ENCODE measurements at places on chromosomes 12 and 14.

DNA sequence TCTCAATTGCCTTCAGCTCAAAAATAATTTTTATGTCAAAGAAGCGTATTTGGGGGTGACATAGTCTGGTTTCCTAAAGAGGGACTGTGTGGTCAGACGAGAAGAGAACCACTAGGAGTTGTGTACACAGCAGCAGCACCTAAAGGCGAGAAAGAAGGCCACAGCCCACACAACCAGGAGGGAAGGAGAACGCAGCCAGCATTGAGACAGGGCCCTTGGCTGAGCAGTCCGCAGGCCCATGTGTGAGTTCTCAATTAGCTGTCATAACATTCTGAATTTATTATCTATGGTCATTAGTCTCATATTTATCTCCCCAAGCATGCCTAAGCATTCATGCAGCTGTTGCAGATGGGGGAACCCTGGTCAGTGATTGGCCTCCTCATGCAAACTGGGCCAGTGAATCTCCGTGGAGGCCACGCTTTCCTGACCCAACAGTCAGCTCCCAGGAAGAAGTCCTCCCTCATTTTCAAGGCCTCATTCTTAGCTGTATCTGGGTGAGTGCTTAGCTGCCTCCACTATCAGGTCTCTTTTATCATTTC lies 81.2 kb upstream of the ATF7IP start:
- DNase-seq = no peak

- no peak for DNase-seq
Observed at GRCh38 chr12:26282339-26282940, 87.1 kb downstream of the SSPN start.

DNA sequence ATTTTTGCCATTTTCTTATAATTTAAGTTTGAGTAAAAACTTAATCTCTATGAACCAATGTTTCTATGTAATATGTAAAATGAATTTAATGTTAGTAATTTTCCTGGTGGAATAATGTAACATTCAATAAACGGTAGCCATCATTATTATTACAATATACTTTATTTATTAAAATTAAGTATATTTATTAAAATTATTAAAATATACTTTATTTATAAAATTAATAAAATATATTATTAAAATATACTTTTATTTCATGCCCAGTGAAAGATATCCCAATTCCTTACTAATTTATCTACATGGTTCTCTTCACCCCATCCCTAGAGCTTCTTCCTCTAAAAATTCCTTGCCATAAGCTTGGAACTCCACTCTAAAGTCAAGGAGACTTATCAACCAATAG lies 2.5 kb downstream of the CAPS2 start:
- DNase-seq = no peak

DNA sequence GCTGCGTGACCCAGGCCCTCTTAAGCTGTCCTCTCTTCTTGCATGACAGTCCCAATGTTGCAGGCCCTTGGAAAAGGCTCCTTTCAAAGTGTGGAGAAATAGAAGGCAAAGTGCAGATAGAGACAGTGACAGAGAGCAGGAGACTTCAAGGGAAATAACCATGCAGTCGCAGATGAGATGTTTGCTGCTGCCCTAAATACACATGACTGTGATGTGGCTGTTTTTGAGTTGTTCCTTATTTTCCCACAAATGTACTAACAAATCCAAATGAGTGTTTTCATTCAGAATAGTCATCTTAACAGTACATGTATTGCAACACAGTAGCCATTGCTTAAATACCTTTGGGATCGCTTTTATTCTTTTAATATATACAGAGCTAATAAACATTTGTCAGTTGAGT lies 101.6 kb downstream of the SLC15A5 start:
- no peak for DNase-seq

DNA sequence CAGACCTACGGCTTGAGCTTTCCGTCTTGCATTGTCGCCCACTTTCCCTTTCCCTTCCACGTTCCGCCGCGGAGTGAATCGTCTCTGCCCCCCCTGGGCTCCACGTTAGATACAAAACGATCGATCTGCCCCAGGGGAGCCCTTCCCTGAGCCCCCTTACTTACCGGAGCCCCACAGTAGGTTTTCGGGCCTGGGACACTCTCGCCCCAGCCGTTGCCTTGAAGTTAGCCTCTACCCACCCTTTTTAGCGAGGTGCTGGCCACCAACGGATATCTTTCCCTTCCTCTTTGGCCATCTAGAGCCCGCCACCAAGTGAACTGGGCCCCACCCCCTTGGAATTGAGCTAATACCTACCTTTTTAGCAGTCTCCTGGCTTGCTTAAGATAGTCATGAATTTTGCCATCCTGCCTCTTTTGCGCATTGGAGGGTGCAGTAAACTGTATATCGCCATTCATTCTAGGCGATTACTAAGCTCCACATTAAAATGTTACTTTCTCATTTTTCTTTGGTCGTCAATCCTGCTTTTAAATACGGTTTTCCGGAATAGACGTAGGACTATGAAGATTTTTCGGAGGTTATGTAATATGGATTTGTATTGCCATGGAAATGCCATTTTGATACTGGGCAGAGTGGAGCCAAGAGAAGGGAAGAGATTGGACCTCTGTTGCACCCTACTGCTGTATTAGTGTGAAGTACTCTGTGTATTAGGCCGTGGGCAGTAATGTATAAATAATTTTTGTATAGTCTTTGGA lies 764 bp downstream of the RBM25 start:
- peak; percentile 39 for DNase-seq

- DNase-seq = no peak
Observed at GRCh38 chr12:91620992-91621391, 438.4 kb upstream of the DCN start.

DNA sequence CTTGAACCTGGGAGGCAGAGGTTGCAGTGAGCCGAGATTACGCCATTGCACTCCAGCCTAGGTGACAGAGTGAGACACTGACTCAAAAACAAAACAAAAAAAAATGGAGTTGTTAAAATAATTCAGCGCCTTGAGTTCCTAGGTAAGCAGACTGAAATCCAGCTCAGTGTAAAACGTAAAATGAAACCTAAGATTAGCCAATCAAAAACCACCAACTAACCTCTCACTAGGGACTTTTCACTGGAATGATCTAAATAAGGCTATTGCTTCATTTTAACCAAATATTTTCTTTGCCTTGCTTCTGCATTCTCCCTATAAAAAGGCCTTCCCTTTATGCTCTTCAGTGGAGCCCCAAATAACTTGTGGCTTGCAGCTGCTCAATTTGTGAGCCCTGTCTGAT lies 91.6 kb upstream of the HIF1A start:
- peak; percentile 14 for DNase-seq

DNA sequence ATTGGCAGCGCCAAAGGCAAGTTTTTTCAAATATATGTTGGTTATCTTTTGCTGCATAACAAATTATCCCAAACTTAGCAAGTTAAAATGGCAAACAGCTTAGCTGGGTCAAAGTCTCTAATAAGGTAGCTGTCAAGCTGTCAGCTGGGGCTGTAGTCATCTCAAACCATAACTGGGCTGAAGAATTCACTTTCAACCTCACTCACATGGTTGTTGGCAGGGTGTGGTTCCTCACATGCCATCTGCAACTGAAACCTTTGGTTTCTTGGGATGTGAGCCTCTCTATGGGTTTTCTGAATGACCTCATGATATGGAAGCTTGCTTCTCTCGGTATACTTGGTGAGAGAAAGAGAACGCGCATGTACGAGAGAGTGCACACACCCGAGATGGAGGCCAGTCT lies 125.4 kb downstream of the LRIG3 start:
- DNase-seq = no peak

DNA sequence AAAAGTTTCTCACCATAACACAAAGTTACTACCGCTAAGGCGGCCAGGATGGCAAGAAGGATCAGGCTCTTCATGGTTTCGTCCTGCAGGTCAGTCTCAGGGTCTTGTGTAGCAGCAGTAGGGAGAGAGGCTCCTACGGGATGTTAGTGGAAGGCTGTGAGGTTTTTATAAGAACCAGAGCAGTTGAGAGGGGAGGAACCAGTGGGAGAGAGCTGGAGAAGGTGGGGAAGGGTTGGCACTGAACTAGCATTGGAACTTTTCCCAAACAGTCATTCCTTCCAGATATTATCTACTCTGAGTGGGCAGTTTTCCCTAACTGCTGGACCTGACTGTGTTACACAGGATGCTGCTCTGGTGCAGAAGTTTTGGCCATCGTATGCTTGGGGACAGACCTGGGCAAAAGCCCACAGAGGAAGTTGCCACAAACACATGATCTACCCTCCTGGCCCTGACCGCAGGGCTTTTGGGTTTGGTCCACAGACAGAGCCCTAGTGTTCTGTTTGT lies at the start of gene MGP:
TSS of gene MGP (minus strand) at position 137 of the 504 bp plus-strand sequence. CDS start at position 74, 63 bp downstream.
- no peak for DNase-seq

DNA sequence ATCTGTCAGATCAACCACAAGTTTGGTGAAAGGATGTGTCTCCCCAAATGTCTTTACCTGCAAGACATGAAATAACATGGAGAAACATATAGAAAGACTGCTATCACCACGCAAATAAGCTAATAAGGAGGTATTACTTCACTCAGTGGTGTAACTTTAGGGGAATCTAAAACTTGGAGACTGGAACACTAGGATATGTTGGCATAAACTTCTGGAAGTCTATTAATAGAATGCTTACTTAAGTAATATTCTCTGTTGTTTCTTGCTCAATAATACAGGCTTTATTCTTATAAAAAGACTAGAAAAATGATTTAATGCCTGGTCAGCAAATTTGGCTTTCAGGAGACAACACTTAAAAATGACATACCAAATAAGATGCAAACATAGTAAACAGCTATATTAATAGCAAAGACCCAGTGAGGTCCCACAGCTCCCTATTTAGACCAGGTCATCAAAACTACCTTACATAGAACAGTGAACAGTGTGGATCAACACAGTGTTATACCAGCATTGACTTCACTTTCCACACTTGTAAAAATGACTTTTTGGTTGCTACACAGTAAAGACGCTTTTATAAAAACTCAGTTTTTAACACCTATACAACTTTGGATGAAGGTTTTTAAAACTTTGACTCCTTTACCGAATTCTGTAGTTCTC lies 18.9 kb upstream of the HAL start:
- no peak for DNase-seq

DNA sequence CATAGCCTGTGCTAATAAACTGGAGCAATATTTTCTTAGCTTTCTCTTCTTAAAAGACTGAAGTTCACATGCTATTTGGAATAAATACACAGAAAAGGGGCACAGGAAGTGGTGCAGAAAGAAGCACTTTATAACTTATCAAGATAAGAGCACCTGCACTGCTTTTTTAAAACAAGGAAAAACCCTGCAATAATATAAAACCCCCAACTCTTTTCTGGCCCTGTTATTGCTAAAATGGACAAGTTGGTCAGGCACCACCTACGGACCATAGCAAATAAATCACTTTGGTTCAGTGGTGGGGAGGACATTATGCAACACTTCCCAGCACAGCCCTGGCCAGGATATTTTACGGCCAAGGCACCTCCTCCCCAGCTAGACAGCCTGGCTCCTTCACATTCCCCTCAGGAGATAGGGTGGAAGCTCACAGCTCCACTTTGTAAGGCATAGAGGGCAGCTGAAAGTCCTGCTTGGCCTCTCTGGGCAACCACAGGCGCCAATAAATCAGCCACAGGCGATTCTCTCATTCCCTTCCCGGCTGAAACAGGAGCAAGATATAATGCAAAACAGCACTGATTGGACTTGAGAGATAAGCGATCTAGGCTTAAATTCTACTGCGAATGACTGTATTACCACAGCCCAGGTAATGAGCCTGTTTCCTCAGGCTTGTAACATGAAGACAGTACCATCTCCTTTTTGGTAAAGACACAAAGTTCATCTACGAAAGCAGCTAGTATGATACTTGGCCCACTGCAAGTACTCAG lies 2.0 kb downstream of the ZBTB25 start:
- DNase-seq = no peak

- DNase-seq = no peak
Observed at GRCh38 chr14:103384450-103385151, 614 bp upstream of the MARK3 start.

DNA sequence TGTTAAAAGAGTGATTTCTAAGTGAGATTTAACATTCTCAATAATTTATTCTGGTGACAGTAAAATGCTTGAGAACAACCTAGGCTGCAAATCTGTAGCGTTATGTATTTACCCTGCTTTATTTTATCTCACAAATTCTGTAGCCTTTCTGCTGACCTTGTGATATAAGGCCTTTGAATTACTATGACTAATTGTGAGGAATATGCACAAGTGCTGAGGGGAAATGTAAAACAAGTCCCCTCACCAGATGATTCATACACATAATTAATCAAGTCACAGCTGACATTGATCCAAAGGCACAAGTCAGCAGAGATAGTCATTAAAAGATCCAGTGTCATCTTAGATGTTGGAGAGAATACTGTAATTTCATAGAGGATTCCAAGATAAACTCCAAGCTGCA lies 992.7 kb upstream of the USP15 start:
- no peak for DNase-seq

DNA sequence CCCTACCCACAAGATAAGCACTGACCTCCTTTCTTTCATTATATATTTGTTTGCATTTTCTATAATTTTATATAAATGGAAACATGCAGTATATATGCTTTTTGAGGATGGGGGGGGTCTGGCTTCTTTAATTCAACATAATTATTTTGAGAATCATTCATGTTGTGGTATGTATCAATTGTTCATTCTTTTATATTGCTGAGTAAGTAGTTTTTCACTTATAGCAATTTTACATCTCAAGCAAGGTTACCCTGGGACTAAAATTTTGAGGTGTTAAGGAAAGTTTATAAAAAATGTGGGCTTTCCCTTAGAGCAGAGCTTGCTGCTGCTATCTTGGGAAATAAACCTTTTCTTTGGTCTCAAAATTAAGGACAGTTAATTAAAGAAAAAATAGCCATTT lies 89.9 kb upstream of the EGLN3 start:
- no peak for DNase-seq

DNA sequence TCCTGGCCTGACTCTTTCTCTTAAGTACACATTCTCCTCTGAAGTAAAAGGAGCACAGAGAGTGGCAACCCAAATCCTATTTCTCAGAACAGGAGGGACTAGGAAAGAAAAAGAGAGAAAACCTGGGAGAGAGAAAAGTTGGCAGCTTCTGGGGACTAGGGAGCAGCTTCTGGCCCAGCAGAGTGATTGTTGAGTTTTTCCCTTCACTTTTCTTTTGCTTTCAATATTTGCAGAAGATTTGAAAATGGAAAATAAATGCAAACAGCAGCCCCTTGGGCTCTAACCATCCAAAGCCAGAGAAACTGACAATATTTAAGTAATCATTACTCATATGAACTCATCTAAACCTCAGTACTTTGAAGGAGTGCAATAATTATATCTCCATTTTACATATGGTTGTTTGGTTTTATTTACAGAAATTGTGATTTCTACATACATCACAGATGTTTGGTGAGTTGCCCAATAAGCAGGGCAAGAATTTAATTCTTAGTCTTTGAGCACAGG lies 28.8 kb upstream of the IGF1 start:
- DNase-seq = no peak
